ENCODE measurements at places on chromosomes 12 and 14. TPM values are rescaled to one million over a fixed set of nuclear protein-coding genes. Genes with fewer than 3 reads are reported as not detected.

The SRGAP1 gene
- total RNA-seq = 0.20 TPM

The CISTR gene
- not detected for total RNA-seq

The CS gene
- total RNA-seq = 242 TPM

The C12orf54 gene
- total RNA-seq = not detected

The LMO3 gene
- total RNA-seq = not detected

The OAS2 gene
- 140 TPM for total RNA-seq
